ENCODE measurements at places on chromosomes 3 and 15.

GRCh38 chr3:30426293-30426993 is 180.0 kb upstream of the TGFBR2 start:
- peak; percentile 83 for DNase-seq

DNA sequence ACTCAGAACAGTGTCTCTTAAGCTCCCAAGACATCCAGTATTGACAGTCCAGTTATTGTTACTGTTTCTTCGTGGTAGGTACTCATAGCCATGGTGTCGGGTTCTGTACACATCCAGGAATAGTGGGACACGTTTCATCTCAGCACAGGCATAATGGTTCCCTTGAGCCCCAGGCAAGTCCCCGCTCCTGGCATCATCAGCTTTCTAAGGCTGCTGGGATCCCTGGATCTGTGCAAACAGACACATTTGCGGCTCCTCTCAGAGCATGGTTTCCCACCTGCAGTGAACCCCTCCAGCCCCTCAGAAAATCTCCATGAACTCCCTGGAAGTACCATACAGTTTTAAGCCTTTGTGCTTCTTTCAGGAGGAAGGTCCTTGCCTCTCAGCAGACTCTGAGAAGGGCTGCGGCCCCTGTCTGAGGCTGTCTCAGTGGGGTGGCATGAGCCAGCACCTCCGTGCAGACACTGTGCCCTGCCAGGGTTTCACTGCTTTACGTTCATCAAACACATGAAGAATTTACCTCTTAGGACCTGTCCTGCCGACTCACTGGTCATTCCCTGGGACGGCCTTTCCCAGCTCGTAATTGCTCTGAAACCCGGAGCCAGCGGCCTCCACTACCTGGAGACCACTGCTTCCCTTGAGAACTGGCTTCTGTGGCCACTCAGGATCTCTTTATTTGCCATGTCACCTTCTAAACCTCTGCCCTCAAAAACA is 124.9 kb downstream of the LRRK1 start:
- no peak for DNase-seq

DNA sequence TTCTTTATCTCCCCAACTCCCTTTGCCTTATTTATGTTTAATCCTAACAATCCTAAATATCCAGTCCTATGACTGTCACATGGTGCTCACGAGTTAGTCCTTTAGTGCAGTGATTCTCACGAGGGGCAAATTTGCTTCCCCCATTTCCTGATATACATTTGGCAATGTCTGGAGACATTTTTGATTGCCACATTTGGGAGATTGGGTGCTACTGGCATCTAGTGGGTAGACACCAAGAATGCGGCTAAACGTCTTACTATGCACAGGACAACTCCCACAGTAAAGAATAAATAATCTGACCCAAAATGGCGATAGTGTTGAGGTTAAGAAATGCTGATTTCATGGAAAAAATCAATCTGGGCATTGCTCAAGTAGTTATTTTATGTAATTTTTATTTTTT is 466.5 kb downstream of the ROBO2 start:
- DNase-seq: no peak

- DNase-seq: no peak
Observed at GRCh38 chr3:63807961-63808565, 11.0 kb upstream of the C3orf49 start.

DNA sequence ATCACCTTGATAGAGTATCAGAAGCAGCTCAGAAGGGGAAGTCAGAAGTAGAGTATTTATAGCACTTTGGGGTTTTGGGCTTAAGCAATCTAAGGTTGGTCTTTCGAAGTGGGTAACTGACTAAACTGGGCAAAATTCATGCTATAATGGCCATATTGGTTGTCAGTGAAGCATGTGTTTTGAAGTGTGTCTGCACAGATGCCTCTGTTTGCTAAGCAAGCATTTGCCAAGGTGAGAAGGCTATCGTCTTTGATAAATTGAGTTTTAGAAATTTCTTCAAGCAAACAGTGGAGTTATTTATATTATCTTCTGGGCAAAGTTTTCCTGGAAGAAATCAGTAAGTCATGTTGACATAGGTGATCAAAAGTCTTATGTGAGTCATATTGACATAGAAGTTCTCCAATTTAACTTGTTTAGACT is 412.8 kb upstream of the TGFBR2 start:
- no peak for DNase-seq

GRCh38 chr15:67018026-67018425 is 47.4 kb upstream of the SMAD3 start:
- no peak for DNase-seq

Data from fibroblast of mammary gland (primary cell).